ENCODE measurements at places on chromosomes 11 and 22.

GRCh38 chr22:39739338-39740027 lies 154.1 kb downstream of the ENTHD1 start:
- no peak for DNase-seq

- no peak for DNase-seq
These were observed 54.1 kb upstream of the LINC01488 start for GRCh38 chr11:69427337-69427736.

DNA sequence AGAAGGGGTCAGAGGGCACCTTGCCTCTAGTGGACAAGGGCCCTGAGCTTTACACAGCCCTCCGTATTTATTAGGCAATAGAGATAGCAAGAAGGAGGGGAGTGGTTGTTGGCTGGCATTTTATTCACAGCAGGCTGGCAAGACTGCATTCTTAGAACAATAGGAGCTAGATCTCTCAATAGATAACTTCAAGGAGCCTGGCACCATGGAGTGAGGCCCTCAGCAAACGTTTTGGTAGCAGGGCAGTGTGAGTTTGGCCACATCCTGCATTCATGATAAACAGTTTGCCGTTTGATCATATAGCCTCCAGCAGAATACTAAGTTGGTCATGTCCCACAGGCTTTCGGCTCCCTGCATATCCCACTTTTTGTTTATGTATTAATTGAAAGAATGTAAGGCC lies 31.6 kb downstream of the OR10A6 start:
- DNase-seq = no peak

GRCh38 chr22:28232204-28232603 lies 313.1 kb upstream of the PITPNB start:
- DNase-seq = no peak

GRCh38 chr11:125886997-125887372 lies 483 bp upstream of the HYLS1 start:
- DNase-seq = no peak

GRCh38 chr22:45969801-45970470 lies 7.0 kb downstream of the WNT7B start:
- no peak for DNase-seq

- no peak for DNase-seq
These were observed 309.8 kb downstream of the SHANK2 start for GRCh38 chr11:70942593-70942992.

- peak; percentile 7 for DNase-seq
These were observed 17.6 kb downstream of the MYH9 start for GRCh38 chr22:36369922-36370791.

DNA sequence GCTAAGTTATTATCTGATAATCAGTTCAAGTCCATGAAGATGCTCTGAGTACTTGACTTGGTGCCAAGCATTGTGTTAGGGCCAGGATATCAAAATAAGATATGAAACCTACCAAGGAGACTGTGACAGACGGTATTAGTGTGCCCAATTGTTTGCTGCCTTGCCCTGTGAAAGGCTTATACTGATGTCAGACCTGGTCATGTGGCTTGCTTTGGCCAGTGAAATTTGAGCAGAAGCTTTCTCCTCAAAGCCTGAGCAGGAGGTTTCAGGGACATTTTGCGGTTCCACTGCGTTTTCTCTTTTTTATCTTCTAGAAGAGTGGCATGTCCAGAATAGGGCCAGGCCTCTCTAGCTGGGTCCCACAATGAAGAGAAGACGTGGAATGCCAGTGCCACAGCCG lies 15.8 kb upstream of the PKNOX2 start:
- DNase-seq = no peak

DNA sequence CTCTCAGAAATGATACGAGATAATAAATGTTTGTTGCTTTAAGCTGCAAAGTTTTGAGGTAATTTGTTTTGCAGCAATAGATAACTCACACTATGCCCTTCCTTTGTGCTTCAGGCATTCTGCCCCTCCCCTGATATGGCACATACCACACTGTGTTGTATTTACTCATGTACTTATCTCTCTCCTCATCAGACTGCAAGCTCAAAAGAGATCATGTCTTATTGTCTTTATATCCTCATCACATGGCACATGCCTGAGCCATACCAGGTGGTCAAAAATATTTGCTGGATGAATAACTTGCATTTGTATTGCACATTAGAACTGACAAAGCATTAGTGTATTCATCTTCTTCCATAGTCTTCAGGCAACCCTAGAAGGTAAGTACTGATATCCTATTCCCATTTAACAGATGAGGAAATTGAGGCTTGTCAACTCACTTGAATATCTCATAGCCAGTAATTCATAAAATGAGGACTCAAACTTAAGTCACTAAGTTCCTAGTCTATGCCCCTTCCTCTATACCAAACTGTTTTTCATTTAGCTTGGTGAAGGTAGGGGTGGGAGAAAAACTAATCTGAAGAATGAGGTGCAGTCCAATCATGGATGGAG lies 83.9 kb upstream of the EED start:
- no peak for DNase-seq

DNA sequence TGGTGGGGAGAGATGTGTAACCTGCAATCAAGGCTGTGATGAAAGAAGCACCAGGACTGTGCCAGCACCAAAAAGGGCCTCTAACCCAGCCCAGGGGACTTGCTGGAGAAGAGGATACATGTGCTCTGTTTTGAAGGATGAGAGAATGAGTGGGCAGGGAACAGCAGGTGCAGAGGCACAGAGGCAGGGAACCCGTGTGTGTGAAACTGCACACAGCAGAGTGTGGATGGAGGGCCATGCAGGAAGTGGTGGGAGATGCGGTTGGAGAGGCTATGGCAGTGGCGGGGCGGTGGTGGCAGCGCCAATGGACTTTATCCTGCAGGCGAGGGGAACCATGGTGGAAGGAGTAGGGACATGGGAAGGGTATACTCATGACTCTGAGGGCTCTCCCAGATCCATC lies 25.2 kb upstream of the LRRC32 start:
- DNase-seq = no peak

DNA sequence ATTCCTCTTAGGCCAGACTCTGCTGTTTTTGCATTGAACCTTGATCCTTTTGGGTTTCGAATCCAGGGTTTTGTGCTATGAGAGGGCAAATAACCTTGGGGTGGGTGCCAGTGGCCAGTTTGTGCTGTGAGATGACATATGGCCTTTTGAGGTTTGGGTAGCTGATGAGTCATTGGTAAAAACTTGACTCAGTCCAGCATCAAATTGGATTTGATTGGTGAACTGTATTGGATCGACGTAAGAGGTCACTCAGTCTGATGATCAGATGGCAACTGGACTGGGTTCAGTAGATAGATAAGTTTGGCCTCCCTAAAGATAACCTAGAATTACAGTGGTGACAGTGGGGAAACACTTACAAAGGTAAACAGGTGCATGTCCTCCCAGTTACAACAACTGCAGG lies 41.0 kb upstream of the XKR3 start:
- DNase-seq = no peak

GRCh38 chr11:26830218-26830617 lies 108.4 kb upstream of the SLC5A12 start:
- no peak for DNase-seq

DNA sequence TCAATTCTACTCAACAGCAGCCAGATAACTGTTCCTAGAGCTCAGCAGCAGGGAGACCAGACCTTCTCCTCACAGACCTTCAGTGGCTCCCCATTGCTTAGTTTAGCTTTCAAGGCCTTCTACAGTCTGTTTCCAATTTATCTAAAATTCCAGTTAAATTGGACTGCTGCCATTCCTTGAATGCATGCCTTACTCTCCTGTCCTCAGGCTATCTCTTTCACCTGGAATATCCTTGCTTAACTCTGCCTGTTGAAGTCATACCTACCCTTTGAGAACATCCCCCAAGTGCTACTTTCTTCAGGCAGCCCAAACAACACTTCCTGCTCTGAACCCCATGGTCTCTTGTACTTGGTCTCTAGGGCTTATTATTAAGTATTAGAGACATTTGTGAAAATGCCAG lies 120.7 kb upstream of the TENM4 start:
- no peak for DNase-seq

- DNase-seq = no peak
These were observed 616 bp upstream of the CPT1B start for GRCh38 chr22:50578776-50579310.

GRCh38 chr11:115363921-115364320 lies 140.3 kb downstream of the CADM1 start:
- no peak for DNase-seq

DNA sequence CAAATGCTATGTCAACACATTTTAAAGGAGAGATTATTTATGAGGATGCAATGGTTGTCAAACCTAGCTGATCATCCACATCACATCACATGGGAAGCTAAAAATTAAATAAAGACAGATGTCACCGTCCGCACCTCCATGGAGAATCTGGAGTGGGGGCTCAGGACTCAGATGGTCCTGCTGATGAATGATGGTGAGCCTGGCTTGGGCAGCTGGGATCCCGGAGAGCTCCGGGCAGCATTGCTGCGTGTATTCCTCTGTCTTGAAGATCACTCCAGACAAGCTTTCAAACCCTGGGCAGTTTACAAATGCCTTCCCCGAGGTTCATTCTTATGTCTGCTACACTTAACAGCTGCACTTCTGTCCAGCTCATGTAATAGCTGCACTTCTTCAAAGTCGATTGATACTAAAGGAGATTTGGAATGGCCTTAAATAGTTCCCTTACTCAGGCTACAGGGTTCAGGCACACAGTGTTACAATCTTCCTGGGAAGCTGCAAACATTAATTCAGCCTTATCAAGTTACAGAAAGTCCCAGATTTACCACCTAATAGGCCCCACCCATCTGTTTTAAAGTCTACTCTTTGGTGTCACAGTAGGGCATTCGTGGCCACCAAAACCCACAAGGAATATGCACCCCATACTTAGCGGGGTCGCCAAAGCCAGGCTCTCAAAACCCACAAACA lies 34.7 kb upstream of the CSNK2A3 start:
- no peak for DNase-seq

- no peak for DNase-seq
These were observed 60.8 kb upstream of the PPARA start for GRCh38 chr22:46089426-46090035.

- no peak for DNase-seq
These were observed 6.2 kb downstream of the CEP57 start for GRCh38 chr11:95796501-95796900.

- DNase-seq = no peak
These were observed 50.7 kb downstream of the ARHGEF12 start for GRCh38 chr11:120386774-120387371.

DNA sequence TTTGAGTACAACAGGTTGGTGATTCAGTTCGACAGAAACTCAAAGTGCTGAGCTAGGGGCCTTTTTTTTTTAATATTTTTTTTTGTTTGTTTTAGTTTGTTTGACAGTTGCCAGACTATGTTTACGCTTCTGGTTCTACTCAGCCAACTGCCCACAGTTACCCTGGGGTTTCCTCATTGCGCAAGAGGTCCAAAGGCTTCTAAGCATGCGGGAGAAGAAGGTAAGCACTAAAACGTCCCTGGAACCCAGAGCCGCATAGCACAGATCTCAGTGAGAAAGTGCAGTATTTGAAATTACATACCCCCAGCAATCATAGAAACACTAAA lies 649 bp downstream of the PRRG4 start:
- no peak for DNase-seq

DNA sequence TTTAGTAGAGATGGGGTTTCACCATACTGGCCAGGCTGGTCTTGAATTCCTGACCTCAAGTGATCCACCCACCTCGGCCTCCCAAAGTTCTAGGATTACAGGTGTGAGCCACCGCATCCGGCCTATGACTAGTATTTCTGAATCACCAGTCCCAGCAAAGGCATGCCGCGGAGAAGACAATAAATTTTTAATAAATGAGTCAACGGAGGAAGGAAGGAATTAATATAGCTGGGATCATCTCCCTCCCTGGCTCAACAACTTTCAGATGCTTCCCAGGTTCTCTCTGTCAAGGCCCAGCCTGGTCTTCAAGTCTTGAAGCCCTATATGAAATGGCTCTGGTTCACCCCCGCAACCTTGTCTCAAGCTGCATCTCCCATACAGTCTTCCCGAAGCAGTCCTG lies 45.7 kb downstream of the CYTH4 start:
- DNase-seq = no peak

GRCh38 chr22:33565580-33565995 lies 354.7 kb downstream of the LARGE1 start:
- DNase-seq = no peak

DNA sequence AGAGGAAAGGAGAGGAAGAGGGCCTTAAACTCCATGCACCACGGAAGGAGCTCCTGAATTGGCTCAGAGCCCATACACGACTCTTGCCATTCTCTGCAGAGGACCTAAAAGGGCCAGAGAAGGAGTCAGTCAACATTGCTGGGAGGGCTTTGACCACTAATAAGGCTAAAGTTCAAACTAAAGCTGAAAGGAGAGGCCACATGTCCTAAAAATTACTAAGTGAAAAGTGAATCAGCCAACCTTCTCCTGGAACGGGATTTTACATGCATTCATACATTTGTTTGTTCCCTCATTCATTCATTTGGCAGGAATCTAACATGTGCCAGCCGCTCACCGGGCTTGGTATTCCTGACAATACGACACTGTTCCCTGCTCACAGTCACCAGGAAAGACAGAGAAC lies 10.5 kb downstream of the CLMP start:
- DNase-seq = no peak

DNA sequence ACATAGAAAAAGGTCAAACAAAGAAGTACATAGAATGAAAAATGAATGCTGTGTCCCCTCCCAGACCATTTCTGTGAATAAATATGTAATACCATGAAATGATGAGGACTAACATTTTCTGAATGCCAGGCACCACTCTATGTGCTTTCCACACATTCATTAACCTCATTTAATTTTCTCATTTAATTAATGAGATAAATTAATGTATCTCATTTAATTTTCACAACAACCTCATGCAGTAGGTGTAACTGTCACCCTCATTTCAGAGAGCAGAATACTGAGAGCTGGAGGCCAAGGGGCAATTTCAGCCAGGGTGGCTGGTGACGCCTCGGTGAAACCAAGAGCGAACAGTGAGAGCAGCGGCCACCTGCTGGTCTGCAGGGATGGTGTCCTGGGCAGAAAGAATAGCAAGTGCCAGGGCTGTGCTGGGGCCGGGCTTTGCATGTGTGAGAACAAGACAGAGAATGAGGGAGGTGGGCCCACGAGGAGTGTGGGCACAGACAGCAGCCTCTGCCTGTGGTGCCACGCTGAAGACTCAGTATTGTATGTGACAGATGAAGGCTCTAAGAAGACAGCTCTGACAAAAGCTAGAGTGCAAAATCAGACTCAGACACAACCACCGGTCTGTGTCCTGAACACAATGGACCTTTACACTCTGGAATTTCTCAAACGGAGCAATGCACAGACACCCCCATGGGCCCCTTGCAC lies 1.8 kb upstream of the SERPIND1 start:
- DNase-seq = no peak

DNA sequence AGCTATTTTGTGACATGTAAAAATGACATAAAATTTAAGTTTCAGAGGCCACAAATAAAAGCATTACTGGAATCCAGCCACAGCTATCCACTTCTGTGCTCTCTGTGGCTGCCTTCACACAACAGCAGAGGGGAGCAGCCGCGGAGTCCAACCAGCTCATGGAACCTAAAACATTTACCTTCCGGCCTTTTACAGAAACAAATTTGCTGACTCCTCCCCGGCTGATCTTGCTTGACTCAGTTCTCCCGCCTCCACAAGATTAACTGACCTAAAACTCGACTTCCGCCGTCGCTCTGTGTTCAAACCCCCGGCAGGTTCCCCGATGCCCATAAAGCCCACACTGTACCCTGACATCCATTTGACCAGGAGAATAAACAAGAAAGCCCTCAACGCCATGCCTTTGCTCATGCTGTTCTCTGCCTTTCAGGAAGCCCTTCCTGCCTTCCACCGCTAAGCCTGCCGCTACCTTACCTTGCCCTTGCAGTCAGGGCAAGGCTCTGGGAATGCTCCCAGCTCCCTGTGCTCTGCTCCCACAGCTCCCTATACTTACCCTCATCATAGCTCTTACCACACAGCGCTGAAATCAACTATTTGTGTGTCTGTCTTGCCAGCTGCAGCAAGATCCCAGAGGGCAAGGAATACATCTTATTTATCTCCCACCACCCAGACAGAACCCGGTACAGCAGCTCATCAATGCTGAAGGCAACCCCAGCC lies 35.4 kb downstream of the MICAL3 start:
- DNase-seq = no peak
